NCI-H146 (cell line): ENCODE measurements at places on chromosomes 7 and 10.

- DNase-seq, result no peak
Measured at GRCh38 chr7:158329014-158329610, 258.5 kb downstream of the PTPRN2 start.

DNA sequence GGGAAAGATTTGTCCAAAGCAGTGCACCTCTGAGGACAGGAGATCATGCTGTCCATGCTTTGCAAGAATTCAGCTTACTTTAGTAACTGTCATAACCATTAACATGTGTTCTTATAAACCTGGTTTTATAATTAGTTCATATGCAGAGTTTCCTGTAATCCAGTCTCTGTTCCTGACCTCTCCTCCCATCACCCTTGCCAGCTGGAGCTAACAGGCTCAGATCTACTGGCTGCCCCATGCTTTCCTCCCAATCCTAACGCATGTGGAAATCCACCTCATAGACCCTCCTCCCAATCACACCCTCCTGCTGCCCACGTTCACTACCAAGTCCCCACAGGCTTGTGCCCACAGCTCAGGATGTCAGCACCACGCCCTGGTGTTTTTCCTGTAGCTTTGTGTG, 45.3 kb upstream of the PFKP start:
- no peak for DNase-seq

DNA sequence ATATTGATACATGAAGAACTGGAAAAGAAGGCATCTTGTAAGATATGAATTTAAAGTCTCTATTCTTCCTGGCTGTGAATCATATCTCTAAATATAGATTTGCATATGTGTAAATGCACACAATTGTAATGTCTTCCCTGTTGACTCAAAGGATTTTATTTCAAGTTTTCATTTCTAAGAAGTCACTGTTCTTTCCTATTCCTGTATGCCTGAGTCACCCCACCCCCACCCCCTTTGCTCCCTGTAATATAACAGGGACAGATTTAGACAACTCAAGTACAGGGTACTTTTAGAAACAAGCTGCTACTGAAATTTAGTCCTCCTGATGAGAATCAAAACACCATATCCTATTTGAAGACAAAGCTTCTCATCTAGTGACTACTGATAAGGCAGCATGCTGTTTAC, 43.0 kb upstream of the HECTD2 start:
- no peak for DNase-seq

DNA sequence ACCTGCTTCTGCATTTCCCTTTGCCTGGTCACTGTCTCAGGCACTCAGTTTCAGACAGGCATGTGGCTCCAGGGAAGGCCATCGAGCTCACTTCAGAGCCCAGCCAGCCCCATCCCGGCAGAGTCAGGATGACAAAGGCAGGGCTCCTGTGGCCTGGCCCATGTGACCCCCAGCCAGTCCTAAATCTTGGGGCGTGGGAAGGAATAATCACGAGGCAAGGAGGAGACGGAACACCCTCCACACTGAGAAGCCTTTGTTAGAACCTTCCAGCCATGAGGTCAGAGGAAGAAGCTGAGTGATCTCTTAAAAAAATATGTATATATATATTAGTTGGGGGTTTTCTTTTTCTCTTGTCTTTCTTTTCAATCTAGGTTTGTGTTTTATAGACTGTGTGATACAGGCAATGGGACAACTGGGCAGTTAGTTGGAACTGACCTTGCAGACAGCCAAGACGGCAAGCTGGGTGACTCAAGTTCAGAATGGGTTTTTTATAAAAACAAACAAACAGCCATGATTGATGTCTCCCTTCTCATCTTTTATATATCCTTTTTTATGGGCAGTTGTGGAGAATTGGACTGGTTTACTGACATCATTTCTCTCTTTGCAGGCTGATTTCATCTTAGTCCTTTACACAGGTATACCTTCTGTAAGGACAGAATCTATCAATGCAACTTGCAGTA, 60.8 kb downstream of the CHN2 start:
- DNase-seq, result no peak

DNA sequence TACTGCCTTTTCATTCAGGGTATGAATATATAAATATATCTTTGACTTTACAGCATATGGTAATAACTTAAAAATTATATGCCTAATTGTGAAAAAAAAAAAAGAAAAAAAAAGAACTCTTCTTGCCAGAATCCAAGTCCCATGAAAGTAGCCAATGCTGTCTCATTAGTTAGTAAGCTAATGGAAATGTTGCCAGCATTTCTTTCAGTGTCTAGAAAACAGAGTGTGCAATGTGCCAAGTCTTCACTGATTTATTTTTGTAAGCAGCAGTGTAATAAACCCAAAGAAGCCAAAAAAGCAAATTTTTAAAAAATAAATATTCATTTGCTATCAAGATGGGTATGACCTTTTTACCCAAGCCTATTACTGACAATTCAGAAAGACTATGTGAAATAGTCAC, 31.1 kb upstream of the LRRN3 start:
- DNase-seq, result no peak

GRCh38 chr7:157635148-157635500, 298.3 kb downstream of the DNAJB6 start:
- no peak for DNase-seq

GRCh38 chr7:27151341-27151930, 947 bp downstream of the HOXA3 start:
- no peak for DNase-seq
